ENCODE measurements at places on chromosomes 13 and 19.

GRCh38 chr19:4144666-4145249, 8.7 kb upstream of the CREB3L3 start:
- no peak for DNase-seq

DNA sequence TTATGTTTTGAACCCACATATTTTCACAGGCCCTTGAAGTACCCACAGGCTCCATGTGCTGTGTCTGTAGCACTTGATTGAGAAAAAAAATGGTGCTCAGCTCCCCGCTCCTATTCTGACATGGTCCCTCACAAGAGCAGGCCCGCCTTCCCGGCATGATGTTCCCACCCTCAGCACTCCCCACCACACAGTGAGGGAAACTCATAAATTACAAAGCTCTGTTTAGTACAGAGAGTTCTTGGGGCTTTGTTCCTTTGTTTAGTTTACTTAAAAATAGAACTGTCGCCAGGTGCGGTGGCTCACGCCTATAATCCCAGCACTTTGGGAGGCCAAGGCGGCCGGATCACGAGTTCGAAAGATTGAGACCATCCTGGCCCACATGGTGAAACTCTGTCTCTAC, 25.9 kb upstream of the ABCC4 start:
- no peak for DNase-seq

GRCh38 chr19:30004403-30004802, 62.4 kb downstream of the URI1 start:
- DNase-seq, result no peak

GRCh38 chr13:26327940-26328725, 74.2 kb downstream of the CDK8 start:
- no peak for DNase-seq

- DNase-seq, result no peak
Observed at GRCh38 chr19:49233163-49233562, 75.6 kb downstream of the TRPM4 start.

DNA sequence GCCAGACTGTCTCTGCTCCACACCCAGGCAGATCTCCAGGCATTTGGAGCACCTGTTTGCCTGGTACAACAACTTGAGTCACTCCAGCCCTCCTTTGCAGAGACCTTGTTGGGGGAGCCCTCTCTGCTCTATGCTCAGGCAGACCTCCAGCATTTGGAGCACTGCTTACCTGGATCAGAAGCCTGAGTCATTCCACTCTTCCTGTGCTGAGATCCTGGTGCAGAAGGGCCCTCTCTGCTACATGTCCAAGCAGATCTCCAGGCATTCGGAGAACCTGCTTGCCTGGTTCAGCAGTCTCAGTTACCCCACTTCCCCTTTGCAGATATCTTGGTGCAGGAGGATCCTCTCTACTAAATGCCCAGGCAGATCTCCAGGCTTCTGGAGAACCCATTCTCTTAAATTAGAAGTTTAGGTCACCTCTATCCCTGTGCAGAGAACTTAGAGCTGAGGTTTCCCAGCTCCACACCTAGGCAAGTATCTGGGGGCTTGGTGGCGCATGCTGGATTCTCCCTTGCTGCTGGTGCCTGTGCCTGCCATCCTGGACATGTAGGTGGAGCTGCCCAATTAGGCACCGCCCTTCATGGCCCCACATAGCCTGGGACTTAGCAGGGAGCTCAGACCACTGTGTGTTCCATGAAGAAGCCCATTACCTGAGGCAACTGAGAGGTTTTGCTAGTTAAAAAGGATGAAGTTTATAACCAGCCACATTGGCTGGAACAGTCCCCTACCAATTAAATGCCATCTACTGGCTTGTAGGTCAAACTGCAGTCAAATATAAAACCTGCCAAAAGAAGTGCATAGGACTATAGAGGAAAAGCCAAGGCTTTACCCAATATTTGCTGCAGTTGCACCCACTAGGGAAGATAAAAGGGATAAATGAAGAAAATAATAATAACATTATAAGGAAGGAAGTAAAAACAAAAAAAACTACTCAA, 97.6 kb upstream of the SLITRK6 start:
- DNase-seq, result no peak

DNA sequence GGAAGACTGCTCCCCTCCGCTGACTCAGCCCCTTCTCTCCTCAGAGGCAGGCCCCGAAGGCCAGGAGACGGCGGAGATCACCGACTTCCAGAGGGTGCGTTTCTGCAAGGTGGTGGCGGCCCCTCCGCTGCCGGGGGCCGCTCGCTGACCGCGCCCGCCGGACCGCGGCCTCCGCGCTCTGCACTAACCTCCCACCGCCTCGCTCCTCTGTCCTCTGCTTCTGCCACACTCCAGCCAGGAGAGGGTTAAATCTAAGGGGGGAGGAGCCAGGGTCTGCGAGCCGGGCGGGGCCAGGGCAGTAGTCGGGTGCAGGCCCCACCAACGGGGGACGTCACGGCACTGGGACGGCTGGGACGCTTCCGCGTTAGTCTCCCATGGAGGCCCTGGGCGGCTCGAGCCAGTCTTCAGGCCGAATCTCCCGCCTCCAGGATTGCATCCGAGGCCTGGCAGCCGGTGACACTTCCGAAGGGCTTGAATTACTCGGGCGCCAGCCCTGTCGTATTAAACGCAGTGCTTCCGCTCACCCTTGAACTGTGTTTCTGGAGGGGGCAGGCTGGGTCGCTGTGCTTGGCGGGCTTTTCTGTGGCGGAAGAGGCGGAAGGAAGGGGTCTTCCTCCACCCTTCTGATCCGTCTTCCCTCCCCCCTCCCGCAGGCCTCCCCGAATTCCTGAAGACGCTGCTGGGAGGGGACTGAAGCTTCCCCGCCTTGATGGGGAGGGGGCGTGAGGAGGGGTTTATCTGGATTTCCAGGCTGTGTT, 1.2 kb upstream of the INAFM1 start:
- peak; percentile 96 for DNase-seq

- DNase-seq, result no peak
Observed at GRCh38 chr13:33644581-33645543, 173.1 kb upstream of the RFC3 start.

- no peak for DNase-seq
Observed at GRCh38 chr13:40537146-40537895, 129.1 kb downstream of the FOXO1 start.

GRCh38 chr19:46674416-46675178, 13.6 kb upstream of the DACT3 start:
- no peak for DNase-seq

- DNase-seq, result peak; percentile 73
Observed at GRCh38 chr13:100532836-100533435, 55.7 kb downstream of the GGACT start.

GRCh38 chr19:4337906-4338440, 654 bp downstream of the STAP2 start:
- DNase-seq, result no peak

DNA sequence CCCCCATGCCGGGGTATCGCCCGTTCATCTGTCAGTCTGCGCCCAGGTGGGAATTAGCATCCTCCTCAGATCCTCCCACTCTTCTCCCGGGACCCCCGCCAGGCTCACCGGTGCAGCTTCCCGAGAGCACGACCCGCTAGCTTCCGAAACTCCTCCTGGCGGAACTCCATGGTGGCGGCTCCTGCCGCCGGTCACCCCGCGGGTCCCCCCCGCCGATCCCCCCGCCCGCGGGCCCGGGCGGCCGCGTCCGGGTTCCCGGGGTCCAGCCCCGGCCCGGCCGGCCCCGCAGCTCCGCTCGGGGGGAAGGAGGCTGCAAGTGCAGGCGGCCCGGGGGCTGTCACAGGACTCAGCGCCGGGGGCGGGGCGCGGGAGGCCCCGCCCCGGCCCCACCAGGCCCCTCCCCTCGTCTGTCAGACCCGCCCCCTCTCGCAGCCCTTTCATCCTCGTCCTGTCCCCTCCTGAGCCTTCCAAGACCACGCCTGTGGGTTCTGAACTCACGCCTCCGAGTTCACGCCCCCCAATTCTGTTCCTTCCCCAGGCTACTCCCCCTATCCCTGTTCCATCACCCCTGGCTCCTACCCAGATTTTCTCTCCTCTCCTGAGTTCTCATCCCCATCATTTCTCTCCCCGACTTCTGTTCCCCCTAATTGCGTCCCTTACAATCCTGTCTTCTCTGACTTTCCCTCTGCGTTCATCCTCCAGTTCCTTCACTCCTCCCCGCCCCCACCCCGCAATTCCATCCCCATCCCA, at the start of gene SLC17A7:
Gene SLC17A7, minus strand, starts transcription at position 318 of the 750 bp plus-strand sequence. Its CDS starts 148 bp downstream, at position 170.
- DNase-seq, result no peak

DNA sequence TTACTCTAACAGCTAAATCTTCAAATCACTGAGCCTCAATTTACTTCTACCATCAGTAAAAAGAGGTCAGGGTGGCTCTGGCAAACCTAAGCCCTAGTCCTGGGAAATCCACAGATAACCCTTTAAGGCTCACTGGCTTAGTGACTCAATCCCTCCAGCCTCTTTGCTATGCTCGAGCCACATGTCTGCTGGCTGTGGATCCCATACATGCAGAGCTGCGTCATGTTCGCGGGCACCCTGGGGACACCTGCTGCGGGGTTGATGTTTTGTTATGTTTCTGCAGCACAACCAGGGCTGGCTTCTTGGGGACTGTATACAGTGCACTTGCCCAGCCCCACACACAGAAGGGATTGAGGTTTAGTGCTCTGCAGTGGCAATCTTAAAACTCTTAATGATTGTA, 41.6 kb upstream of the C13orf42 start:
- DNase-seq, result peak; percentile 62

DNA sequence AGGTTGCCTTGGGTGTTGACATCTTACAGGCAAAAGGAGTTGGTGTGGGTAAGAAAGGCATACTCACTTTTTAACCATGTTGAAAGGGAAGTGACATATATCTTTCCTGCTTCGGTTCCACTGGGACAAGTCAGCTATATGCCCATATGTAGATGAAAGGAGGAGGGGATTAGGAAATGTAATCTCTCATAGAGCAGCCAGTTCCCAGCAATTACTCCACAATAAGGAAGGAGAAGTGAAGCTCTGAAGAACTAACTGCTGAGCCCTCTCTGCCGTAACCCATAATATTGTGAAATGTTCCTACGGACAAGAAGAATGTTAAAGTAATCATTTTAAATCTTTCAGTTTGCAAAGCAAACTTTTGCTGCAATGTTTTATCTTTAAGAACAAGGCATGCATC, 82.2 kb downstream of the EDNRB start:
- DNase-seq, result no peak

DNA sequence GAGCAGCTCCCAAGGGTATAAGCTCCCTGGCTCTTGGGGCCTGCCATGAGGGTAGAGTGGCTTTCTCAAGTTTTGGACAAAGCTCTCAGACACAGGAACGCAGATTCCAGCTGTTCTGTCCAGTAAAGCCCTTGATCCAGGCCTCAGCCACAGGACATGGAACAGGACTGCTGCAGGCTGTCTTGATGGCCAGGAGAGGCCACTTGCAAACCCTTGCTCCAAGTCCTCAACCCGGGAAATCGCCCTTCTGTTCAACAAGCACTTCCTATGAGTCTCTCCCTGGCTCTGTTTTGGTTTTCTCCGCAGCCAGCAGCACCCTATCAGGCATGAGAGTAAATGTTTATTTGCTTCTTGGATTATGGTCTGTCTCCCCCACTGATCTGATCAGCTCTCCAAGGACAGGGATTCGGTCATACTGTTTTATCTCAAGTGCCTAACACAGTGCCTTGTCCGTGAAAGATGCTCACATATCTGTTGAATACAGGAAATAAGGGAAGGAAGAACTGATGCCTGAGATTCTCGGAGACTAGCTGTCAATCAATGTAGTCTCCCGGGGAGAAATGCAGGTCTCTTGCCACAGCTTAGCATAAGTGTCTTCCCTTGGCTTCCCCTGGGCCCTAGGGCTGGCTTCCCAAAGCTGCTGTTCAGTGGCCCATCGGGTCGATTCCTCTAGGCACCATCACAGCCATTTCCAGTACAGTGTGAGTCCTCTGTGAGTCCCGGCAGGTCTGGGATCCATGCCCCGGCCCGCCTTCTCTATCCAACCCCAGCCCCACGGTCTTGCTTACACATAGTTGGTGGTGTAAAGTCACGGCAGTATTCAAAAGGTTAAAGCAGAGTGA, 90.8 kb downstream of the TSHZ3 start:
- DNase-seq, result peak; percentile 70

GRCh38 chr19:16821081-16821480, 8.1 kb upstream of the SIN3B start:
- no peak for DNase-seq

DNA sequence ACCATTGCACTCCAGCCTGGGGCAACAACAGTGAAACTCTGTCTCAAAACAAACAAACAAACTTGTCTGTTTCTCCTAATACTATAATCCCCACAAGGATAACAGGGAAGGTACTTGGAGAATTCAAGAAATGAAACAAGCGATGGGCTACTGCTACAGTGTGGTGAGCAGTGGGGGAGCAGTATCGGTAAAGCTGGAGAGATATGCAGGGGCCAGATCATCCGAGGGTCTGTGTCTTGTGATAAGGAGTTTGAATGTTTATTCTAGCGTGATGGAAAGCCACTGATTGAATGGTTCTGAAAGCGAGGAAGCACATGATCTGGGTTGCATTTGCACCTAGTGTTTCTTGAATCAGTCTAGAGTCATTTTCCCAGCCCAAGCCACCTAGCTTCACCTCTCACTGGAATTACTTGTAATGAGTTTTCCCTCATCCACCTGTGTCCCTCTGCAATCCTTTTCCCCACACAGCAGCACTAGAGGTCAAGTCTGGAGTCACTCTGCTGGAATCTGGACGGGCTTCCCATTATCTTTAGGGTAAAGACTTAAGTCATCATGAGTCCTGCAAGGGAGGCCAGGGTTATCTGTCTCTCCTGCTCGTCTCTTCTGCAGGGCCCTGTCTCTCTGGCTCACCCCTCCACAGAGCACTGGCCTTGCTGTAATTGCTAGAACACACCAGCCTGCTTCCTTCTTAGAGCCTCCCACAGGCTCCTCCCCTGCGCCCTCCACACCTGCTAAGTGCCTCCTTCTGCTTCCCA, 162.3 kb downstream of the KLF5 start:
- no peak for DNase-seq

GRCh38 chr19:33883859-33884519, 87.3 kb downstream of the KCTD15 start:
- no peak for DNase-seq

DNA sequence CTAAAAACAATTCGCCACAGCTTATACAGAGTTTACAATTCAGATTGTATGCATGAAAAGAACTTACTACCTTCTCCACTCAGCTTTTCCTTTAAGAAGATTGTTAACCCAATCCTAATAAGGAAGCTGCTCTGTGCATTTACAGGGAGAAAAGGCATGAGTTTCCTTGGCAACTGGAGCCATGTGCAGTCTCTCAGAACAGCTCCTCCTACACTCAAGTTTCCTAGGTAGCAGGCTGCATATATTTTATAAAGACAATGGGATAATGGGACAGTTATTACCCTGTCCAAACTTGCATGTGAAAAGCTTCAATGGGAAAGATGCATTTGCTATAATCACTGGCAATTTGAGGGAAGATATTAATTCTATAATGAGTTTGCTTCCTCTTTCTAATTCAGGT, 125.5 kb upstream of the TRPC4 start:
- DNase-seq, result no peak

DNA sequence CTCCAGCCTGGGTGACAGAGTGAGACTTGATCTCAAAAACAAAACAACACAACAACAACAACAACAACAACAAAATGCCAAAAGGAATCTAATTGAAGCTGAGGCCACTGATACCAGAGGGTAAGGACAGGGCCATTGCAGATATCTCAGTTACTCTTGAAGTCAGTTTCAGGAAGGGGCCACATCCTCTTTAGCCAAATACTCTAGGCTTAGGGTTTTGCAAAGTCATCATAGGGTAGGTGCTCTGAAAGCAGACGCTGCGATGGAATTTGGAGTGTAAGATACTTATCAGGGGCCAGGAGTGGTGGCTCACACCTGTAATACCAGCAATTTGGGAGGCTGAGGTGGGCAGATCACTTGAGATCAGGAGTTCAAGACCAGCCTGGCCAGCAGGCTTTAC, 46.6 kb upstream of the UBAC2 start:
- DNase-seq, result no peak

- no peak for DNase-seq
Observed at GRCh38 chr19:39937787-39938186, 3.4 kb upstream of the FCGBP start.

GRCh38 chr13:86882107-86882506, 789.1 kb upstream of the SLITRK5 start:
- DNase-seq, result no peak

Data from osteocyte (in vitro differentiated cells).